ENCODE measurements at places on chromosomes 6 and 20.

DNA sequence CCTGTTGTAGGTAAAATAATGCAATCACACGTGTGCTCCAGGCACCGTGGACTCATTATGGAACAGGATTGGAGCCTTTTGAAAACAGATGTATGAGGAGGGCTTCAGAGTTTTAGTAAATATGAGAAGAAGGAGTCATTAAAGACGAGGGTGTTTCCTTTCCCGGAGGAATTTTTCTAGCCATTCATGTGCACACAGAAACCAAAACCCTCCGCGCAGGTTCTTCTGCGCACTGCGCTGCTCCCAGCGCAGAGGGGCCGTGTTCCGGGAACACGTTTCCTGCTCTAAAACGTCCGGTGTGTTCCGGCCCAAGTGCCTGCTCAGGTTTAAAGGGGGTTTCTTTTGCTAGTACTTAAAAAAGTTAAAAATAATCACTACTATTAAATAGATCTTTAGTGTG is 11.6 kb downstream of the GPR31 start:
- DNase-seq, result peak; percentile 50

- peak; percentile 77 for DNase-seq
Measured at GRCh38 chr6:33428224-33428965, 8.5 kb downstream of the SYNGAP1 start.

- no peak for DNase-seq
Measured at GRCh38 chr6:156917213-156917612, 140.0 kb downstream of the ARID1B start.

GRCh38 chr6:24899997-24900325 is 35.8 kb downstream of the RIPOR2 start:
- no peak for DNase-seq

DNA sequence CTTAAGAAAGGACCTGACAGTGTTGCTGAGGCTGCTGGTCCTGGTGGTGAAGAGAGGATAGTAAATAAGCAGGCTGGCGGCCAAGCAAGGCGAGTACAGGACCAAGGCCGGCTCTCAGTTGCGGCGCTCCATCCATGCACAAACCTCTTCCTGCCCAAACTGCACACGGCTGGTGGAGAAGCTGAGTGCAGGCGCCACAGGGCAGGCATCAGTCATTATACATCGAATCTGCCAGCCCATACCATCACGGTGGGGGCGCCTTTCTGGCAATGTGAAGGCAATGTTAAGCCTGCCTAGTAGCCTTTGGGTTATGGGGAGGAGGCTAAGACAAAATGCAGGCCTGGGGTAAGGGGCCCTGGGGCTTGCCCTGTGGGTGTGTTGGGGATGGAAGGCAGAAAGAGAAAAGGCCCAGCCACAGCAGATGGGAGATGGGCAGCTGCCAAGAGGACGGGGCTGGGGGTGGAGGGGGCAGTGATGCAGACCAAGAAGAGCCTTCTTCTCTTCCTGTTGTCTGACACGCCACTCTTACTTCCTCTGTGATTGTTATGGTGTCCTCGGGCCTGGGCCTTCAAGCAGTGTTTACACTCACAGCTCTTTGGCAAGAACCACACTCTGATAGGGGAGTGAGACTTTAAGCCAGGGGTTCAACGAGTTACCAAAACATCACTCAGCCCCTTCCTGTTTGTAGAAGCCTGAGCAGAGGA is 20.3 kb upstream of the KCNK16 start:
- peak; percentile 12 for DNase-seq

- no peak for DNase-seq
Measured at GRCh38 chr20:11231742-11232648, 558.2 kb upstream of the JAG1 start.

GRCh38 chr6:56667336-56667735 is 24.6 kb upstream of the DST start:
- no peak for DNase-seq

DNA sequence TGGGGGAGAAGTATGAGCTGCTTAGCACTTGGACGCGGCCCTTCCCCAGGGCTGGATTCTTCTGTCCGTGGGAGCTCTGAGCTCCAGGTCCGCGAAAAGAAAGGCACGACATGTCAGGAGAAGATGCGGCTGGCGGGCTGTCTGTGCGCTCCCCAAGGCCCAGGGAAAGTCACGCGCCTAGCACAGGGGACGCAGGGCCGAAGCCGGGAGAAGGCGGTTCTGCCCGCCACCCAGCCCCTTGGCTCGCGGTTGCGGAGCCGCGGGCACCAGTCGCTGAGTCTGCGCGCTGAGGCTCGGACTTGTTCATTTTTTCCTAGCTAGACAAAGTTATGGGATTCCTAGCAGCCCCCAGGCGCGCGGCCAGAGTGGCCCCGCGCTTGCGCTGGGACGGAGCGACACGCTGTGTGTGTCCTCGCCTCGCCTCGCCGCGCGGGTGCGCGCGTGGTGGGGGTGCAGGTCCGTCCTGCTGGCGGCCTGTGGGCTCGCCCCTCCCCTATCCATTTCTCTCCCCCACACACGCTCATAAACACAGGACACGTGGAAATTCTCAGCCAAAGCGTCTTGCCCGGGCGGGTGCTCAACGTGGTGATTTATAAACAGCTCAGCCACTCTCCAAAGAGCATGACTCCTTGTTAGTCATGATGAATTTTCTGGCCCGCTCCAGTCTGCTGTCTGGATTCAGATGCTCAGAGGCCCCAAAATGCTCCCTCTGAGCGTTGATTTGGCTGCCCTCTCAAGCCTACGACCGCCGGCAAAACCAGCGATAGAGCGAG is 1.9 kb upstream of the POU3F2 start:
- no peak for DNase-seq

DNA sequence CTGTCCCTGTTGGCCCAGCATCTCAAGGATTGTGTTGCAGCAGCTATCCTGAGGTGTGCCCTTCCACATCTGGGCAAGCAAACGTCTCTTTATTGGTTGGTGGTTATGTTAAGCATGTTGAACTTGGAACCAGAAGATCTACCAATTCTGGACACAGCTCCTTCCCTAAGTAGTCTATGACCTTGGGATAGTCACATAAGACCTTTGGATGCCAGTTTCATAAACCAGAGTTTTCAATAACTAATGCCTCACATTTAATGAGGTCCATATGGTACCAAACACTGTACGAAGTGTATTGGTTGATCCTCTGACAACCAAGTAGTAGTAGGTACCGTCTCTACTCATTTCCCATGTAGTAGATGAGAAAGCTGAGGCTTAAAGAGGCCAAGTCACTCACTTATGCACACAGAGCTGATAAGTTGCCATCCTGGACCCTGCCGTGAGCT is 3.7 kb downstream of the CYP24A1 start:
- no peak for DNase-seq

DNA sequence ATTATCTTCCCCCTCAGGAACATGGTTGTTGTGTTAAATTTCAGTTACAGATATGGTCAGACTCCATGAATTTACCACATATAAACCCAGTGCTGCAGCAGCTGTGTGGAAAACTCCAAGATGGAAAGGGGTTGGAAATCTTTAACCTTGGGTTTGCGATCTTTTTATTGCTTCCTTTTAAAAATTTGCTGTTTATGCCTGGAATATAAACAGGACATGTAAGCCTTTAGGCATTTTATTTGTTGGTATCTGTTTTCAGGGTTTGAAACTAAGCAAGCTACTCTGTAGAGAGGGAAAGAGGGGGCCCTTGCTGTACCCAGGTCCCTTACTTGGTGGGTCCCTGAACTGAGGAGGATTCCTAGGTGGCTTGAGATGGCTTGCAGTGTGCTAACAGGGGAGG is 778 bp downstream of the PKIG start:
- no peak for DNase-seq

DNA sequence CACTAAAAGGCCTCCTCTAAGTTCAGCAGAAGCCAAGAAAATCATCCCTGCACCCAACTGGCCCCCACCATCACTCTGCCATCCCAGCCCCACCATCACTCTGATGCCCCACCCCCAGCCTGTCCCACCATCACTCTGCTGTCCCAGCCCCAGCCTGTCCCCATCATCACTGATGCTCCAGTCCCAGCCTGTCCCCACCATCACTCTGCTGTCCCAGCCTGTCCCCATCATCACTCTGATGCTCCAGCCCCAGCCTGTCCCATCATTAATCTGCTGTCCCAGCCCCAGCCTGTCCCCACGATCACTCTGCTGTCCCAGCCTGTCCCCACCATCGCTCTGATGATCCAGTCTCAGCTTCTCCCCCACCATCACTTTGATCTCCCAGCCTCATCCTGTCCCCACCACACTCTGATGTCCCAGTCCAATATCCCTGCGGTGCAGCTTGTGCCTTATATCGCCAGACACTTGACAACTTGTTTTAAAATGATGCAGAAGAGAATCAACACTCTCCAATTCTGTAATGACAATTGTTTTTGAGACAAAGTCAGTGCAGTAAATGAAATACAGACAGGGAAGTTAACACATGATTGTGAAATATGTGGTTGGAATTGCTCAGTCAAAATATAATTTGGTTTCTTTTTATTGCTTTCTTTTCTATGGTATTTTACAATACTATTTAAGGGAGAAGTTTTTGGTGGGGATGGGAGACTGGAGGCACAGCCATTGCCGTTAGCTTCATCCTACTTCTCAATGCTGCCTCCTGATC is 100.8 kb downstream of the TNFAIP3 start:
- no peak for DNase-seq

DNA sequence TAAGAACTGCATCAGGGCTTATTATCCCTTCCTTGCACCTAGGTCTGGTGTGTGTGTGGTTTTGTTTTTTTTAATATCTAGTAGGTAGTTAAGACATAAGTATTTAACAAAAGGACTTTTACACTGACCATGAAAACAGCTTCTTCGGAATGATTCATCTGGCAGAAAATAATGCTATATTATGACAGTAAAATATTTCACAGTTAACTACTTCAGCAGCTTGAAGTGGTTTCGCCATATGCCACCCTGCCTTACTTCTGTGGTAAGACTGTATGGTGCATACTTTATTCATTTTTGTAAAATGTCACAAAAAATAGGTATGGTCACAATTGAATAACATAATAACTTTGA is 858 bp upstream of the PTPRK start:
- DNase-seq, result no peak

DNA sequence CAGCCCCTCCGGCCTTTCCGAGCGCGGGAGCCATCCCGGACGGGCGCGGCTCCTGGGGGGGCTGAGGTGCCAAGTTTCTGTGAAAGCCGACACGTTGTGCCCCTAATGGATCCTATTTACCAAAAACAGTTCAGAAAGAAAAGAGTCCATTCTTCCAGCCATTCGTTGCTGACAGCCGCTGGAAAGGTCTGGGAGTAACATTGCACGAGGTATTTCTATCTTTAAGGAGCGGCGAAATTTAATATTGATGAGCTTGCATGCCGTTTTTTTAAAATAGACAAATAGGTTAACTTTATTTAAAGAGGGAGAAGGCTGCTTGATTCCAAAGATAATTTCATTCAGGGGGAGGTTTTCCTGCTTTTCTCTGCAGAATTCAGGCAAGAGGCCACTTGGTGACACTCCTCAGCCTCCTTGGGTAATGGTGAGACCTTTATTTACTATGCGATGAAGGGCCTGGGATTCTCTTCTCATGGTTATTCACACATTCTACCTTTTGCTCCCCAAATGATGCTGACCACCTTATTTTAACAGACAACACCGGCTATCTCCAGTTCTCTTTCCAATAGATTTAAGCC is 988 bp downstream of the TIAM2 start:
- no peak for DNase-seq

DNA sequence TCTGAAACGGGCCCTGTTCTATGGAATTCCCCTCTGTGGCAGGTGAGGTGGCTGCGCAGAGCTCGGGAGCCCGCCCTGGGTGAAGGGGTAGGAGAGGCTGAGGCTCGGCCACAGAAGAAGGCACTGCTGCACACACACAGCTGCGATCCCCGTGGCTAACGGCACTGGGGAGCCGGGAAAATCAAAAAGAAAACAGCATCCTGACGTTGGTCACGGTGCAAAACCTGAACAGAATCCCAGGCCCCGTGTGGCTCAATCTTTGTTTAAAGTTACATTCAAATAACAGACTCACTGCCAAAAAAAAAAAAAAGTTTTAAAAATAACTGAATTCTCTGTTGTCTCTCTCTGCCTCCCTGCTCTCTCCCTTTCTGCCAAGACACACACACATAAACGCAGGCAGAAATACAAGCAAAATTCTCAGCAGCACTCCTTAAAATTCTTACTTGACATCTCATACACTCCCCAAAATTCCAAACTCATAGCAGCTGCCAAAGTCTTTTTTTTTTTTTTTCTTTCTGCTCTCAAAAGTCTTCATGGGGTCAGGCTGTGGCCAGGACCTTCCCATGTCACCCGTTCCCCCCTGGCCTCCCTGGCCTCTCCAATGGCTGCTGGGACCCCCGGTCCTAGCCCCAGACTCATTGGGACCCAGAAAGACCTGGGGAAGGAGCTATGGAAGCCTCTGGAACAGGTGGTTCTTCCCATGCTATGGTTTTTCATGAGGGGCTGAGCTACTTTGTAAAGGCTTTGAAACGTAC is 248.8 kb downstream of the TTLL2 start:
- DNase-seq, result no peak

DNA sequence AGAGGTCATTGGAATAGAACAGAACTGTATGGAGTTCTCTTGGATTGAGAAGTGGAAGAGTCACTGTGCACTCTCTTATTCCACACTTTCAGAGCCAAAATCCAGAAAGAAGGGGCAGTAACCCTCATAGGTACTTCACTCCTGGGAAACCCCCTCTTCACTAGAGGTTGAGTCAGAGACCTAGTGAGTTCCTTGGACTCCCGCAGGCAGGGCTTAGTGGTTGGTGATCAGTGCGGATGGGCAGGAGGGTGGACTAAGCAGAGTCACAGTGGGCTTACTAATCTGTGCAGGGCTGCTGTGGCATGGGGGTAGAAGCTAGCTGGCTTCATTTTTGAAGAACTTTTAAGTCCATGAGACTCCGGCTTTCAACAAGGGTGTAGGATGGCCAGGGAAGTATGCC is 95.0 kb upstream of the MLN start:
- DNase-seq, result no peak

- DNase-seq, result no peak
Measured at GRCh38 chr6:130113201-130113710, 94.9 kb downstream of the L3MBTL3 start.

DNA sequence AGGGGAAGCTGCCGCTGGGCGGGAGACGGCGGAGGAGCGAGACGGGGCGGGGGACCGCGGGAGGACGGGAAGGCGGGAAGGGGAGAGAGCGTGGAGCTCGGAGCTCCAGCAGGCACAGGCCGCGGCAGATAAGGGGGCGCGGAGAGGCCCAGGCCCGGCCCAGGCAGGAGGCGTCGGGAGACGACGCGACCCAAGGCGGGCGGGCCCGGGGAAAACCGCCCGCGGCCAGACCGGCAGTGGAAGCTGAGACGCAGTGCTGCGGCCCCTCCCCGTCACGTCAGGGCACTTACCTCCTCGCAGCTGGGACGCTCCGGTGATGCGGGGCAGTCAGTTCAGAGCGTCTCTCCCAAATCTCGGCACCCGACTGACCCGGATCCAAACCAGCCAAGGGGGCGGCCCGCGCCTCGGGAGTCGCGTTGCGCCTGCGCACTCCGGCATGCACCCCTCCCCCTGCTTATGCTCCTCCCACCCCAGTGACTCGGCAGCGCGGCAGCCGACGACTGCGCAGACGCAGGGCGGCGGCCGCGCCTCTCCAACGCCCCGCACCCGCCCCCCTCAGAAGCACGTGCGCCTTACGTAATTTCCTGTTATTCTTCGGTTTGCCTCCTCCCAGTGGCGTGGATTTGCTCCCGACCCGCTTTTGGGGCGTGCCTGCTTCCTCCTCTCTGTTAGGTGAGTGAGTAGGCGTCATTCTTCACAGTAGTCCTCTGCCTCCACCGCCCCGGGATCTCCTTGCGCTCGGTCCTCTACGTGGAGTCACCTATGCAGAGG is at the start of gene OSER1:
TSS of gene OSER1 (minus strand) at position 366 of the 771 bp plus-strand sequence. CDS start 3,814 bp downstream, outside the sequence.
- DNase-seq, result peak; percentile 97

- no peak for DNase-seq
Measured at GRCh38 chr6:722608-723007, 29.7 kb upstream of the EXOC2 start.

Measured in RPMI8226 (cell line).